ENCODE measurements at places on chromosomes 2 and 18.
A peak's percentile ranks its signal among the peaks of the same experiment; 100 is the strongest.

DNA sequence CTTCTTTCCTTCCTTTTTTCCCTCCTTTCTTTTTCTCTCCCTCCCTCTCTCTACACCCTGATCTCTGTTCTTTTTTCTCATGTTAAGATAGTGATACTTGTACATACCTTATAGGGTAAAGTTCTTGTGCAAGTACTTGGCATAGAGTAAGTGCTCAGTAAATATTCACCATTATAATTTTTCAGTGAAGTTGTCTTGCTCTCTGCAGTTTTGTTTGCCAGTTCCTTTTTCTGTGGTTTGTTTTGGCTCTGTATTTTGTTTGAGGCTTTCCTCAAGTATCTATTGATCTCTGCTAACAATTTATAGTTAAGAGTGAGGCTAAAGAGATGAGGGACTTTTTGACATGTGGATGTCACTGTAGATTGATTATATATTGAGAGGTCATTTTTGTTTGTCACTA is 48.0 kb downstream of the MTX2 start:
- no peak for DNase-seq

DNA sequence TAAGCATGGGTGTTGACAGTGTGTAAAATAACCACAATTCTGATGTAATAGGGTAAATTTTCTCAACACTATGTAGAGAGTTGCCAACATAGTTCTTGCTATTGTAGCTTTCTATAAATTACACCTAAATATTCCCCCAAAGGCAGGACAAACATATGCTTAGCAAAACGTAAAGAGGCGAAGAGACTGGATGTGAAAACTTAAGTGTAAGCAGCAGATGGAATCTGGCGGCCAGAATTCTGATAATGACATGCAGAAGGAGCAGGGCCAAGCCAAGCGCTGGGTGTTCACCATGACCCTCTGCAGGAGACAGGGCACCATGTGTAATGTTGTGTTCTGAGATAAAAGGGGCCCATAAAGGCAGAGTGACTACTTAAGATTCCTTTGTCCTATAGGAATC is 105.2 kb upstream of the ZNF521 start:
- DNase-seq, result no peak

GRCh38 chr2:233007739-233008138 is 5.3 kb downstream of the NGEF start:
- DNase-seq, result no peak

DNA sequence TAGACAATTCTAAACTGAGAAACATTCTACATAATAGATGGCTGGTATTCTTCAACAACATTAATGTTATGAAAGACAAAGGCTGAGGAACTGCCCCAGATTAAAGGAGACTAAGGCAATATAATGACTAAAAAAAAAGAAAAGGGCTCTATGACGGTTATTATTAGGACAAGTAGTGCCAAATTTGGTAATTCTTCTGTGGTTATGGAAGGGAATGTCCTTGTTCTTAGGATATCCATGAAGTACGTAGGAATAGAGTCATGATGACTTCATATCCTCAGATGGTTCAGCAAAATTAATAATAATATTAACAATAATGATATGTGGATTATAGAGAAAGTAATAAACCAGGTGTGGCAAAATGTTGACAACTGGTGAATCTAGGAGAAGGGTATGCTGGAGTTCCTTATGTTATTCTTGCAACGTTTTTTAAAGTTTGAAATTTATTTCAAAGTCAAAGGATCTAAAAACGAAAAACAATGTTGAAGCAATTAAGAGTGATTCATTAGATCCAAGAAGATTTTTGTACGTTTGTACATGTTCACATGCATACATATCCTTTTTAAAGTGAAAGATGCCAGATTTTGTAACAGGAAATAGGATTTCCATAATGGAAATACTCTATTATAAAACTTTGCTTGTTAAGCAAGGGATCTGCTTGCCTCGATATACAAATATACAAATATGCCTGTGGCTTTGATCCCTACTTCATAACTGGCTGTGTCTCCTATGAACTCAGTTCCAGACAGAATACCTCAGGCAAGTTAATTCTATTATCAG is 27.7 kb upstream of the STRN start:
- DNase-seq, result no peak

GRCh38 chr2:36539631-36540030 is 58.3 kb downstream of the FEZ2 start:
- peak; percentile 62 for DNase-seq

DNA sequence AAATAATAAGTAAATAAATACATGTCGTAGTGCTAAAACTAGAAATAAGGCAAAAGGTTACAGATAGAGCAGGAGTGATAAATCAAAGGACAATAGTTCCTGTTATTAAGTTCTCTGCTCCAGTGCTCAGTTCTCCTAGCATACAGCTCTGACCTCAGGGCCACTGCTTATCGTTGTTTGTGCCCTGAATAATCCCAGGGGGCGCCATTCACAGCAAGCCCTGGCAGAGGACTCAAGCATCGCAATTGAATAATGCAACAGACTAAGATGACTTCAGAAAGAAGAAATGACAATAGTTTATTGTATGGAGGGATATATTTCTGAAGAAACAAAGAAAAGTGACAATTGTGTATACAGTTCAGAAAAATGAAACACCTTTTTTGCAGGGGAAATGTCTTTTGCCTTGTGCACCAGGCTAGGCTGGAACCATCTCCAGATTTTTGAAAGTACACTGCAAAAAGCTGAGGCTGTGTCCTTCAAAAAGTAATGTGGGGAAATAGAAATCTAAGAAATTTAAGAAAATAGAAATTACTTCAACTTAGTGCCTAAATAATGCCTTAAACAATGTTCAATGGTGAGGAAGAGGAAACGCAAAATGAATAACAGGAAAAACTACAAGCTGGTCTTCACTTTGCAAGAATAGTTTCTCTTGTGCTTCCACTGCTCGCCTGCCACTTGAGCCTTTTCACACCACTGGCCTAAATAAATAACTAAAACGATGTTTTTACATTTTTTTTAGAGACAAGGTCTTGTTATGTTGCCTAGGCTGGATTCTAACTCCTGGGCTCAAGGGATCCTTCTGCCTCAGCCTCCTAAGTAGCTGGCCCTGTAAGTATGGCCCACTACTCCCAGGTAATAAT is 19.0 kb upstream of the CCNYL1 start:
- no peak for DNase-seq

- DNase-seq, result no peak
These were observed 56.2 kb upstream of the AMMECR1L start for GRCh38 chr2:127942002-127942401.

DNA sequence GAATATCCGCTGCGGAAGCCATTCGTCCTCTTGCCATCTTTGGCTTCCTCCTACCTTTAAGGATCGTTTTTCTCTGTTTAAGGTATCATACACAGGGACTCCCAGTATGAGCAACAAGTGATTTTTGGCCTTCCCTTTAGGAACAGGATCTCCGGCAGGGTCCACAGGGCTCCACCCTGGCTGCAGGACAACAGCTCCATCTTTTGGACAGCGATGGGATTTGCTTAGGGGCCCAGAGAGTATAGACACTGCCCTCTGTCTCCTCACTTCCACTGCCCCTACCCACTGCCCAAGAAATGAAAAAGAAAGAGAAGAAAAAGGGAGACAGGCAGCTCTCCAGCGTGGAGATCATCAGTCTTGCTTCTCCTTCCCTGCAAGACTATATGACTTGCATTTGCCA is 224.5 kb downstream of the UXS1 start:
- DNase-seq, result no peak

DNA sequence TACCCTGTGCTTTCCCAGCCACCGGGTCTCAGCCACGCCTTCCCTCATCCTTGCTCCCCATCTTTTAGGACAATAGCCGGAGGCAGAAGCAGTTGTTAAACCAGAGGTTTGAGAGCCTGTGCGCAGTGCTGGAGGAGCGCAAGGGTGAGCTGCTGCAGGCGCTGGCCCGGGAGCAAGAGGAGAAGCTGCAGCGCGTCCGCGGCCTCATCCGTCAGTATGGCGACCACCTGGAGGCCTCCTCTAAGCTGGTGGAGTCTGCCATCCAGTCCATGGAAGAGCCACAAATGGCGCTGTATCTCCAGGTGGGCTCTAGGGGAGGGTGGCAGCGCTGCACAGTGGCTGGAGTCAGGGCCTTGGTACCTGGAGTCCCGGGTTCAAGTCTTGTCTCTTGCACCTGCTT is 2.7 kb downstream of the UCN start:
- no peak for DNase-seq

DNA sequence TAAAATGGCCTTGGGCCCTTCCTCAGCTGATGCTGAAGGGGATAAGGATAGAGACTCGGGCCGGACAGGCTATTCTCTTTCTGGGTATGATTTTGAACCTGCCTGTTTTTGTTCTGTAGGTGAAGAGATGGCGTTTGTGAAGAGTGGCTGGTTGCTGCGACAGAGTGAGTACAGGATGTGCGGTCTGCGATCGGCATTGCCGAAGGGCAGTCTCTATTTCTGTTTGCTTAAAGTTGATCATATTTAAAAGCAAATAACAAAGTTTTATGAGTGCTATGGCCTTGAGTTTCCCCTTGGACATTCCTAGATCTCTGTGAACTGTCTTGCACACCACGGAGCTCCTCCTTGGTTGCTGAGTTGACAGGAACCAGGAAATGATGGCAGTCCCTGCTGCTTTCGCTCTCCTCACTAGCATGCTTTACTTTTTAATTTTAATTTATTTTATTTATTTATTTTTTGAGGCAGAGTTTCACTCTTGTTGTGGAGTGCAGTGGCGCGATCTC is 15.7 kb downstream of the PLEKHB2 start:
- no peak for DNase-seq

- no peak for DNase-seq
These were observed 135.1 kb upstream of the SMAD2 start for GRCh38 chr18:48065601-48065995.

- no peak for DNase-seq
These were observed 156.1 kb upstream of the ID2 start for GRCh38 chr2:8525582-8526402.

GRCh38 chr18:8828300-8828699 is 122.9 kb downstream of the MTCL1 start:
- no peak for DNase-seq

DNA sequence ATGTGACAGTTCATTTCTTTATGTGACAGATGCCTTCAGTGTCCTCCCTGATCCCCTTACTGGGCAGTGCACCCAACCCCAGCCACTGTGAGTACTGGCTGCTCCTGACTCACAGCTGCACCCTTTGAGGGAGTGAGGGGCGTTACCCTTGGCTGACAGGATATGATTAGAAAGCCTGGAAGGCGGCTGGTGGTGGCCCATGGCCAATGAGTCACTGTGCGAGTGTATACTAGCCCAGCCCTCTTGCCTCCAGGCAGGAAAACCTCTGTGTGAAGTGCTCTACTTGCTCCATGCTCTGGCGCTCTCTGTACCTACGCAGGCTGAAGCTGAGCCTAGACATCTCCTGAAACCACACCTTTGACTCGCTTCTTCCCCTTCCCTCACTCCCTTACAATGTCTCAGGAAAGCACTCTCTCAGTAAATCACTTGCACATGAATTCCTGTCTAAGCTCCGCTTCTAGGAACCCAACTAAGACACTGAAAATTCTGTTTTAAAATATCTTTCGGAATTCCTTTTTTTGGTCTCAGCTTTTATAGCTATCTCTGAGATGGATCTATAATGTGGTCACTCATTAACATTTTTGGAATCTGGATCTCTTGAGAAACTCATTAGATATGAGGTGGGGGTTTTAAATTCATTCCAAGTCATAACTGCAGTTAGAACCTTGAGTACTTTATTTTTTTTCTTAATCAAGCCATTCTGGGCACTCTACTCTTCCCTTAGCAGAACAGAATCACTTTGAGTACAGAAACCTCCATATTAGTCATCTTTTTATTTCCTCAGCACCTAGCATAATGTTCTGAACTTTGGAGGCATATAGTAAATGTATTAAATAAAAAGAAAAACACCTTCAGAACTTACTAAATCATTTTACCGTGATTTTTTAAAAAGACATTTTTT is 25.3 kb upstream of the STAM2 start:
- DNase-seq, result peak; percentile 100

GRCh38 chr2:72579591-72580180 is 246.1 kb downstream of the EXOC6B start:
- DNase-seq, result peak; percentile 27

DNA sequence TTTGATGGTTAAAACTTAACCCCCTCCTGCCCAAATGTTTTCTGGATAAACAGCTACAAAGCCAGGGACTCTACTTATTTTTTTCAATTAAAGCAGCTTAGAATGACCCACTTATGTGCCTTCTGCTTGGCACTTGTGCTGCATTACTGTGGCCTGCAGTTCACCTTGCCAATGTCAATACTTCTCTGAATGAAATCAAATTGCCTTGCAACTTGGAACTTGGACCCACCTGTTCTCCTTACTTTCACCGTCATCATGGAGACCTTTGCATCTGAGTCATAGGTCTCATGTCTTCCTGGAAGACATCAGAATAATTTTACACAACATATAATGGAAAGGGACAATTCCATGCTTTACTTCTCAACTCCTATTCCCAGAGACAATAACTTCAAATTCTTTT is 92.1 kb upstream of the FHL2 start:
- DNase-seq, result no peak

DNA sequence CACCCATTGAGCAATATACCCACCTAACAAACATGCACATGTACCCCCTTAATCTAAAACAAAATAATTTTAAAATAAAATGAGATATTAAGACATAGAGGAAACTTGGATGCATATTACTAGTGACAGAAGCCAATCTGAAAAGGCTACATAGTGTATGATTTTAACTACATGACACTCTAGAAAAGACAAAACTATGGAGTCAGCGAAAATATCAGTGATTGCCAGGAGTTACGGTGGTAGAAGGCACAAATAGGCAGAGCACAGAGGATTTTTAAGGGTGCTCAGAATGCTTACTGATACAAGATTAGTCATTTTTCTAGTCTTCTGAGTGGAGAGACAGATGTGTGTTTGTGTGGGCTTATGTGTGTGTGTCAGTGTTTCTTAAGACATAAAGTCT is 656.6 kb downstream of the NR4A2 start:
- no peak for DNase-seq

- DNase-seq, result peak; percentile 40
These were observed 254.1 kb downstream of the TRIB2 start for GRCh38 chr2:12970861-12971260.

DNA sequence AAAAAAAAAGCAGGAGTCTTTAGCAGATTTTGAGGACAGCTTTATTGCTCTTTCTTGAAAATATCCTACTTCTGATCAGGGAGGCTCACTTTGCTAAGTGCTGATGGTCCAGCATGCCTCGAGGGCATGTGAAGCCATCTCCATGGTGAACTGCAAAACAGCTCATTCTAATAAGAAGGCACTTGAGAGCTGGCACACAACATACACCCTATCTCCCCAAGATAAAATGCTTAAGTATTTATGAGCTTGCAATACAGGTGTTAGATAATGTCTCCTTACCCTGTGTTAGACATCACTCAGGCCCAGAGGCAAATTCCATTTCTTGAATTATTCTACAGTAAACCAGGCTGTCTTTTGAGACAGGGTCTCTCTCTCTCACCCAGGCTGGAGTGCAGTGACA is 2.7 kb downstream of the ENOSF1 start:
- peak; percentile 64 for DNase-seq

GRCh38 chr2:220370764-220371163 is 743.3 kb downstream of the SLC4A3 start:
- DNase-seq, result peak; percentile 33

GRCh38 chr2:14817848-14818247 is 185.3 kb downstream of the LRATD1 start:
- DNase-seq, result no peak

- no peak for DNase-seq
These were observed 407.0 kb downstream of the CPS1 start for GRCh38 chr2:210963386-210963785.

All from NCI-H226 (cell line).